Glutamatergic neuron (in vitro differentiated cells): ENCODE measurements at places on chromosomes 6 and 20.

DNA sequence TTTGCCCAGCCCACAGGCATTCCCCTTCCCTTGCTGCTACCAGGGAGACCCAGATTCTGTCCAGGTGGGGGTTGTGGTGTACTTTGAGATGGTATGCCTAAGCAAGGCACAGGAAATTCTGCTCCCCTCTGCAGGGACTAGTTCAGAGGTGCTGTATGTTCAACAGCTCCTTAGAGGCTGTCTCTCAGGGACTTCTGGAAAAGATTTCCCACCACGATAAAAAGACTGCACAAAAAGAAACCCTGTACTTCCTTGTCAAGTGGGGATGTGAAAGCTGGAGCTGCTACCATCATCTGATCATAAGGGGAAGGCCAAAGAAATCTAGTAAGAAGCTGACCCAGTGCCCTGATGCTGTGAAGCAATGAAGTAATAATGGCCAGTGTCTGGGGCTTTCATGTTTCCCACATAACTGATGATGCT lies 51.5 kb upstream of the SMIM29 start:
- no peak for DNase-seq
- H3K4me1 ChIP-seq = no peaks in the 10 kb centered on the region
- no peaks in the 10 kb centered on the region for H3K36me3 ChIP-seq
- no peak overlapping the region for H3K4me3 ChIP-seq
- peaks cover 2% of the 10 kb centered on the region for H3K27me3 ChIP-seq
- no peak overlapping the region for H3K27ac ChIP-seq

- peaks cover 19% of the 10 kb centered on the region for H3K27me3 ChIP-seq
- H3K4me1 ChIP-seq = peaks cover 5% of the 10 kb centered on the region
- H3K27ac ChIP-seq = no peak overlapping the region
- DNase-seq = no peak
These were observed 22.2 kb downstream of the C20orf203 start for GRCh38 chr20:32651537-32651936.

DNA sequence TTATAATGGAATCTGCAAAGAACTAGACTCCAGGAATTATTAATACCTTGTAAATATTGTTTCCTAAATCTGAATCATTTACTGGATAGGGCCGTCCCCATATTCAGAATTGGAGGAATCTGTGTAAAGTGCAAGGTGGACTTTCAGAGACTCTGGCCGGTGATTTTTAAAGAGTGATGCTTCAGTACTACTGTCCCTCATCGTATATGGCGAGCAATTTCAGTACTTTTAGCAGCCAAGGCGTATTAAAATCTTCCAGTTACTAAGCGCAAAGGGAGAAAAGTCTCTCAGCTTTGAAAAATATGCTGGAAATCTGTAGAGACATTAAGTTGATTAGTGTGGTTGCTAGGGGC lies 483 bp downstream of the SMIM26 start:
- no peaks in the 10 kb centered on the region for H3K36me3 ChIP-seq
- DNase-seq = no peak
- peak overlapping the region; percentile 93 for H3K4me3 ChIP-seq
- H3K4me1 ChIP-seq = peaks cover 4% of the 10 kb centered on the region
- peak overlapping the region; percentile 38 for H3K27ac ChIP-seq

DNA sequence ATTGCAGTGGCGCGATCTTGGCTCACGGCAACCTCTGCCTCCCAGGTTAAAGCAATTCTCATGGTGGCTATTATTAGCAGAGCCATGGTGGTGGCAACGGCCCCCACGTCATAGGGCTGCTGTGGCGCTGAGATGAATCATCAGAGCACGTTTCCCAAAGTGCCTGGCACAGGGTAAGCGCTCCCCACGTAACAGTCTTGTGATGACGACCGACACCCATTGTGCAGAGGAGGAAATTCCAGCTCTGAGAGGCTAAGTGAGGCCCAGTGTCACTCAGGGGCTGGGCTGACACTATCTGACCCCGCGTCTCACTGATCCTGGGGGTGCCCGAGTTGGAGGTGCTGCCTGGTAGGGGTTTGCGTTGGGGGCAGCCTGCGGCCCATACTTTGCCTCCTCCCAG lies 16.2 kb downstream of the SUN5 start:
- no peak overlapping the region for H3K27ac ChIP-seq
- H3K27me3 ChIP-seq = no peaks in the 10 kb centered on the region
- no peak for DNase-seq
- peaks cover 2% of the 10 kb centered on the region for H3K4me1 ChIP-seq

- no peaks in the 10 kb centered on the region for H3K4me1 ChIP-seq
- no peak overlapping the region for H3K27ac ChIP-seq
- H3K4me3 ChIP-seq = no peak overlapping the region
- no peak for DNase-seq
These were observed 6.0 kb downstream of the ZC3H12D start for GRCh38 chr6:149478631-149479314.

- no peak overlapping the region for H3K27ac ChIP-seq
- DNase-seq = no peak
- peaks cover 10% of the 10 kb centered on the region for H3K4me1 ChIP-seq
- no peak overlapping the region for H3K4me3 ChIP-seq
These were observed 12.1 kb downstream of the APMAP start for GRCh38 chr20:24980291-24981053.

GRCh38 chr6:148203970-148204369 lies 138.7 kb upstream of the SASH1 start:
- DNase-seq = no peak
- peaks cover 3% of the 10 kb centered on the region for H3K27me3 ChIP-seq
- no peak overlapping the region for H3K27ac ChIP-seq
- peaks cover 2% of the 10 kb centered on the region for H3K4me1 ChIP-seq
- no peaks in the 10 kb centered on the region for H3K36me3 ChIP-seq

DNA sequence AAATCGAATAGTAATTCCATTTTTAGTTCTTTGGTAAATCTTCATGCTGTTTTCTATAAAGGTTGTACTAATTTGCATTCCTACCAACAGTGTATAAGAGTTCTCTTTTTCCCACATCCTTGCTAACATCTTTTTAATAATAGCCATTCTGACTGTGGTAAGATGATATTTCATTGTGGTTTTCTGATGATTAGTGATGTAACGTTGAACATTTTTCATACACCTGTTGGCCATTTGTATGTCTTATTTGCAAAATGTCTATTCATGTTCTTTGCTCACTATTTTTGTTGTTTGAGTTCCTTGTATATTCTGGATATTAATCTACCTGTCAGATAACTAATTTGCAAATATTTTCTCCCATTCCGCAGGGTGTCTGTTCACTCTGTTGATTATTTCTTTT lies 64.5 kb downstream of the LIN28B start:
- no peaks in the 10 kb centered on the region for H3K27me3 ChIP-seq
- no peak for DNase-seq
- no peak overlapping the region for H3K4me3 ChIP-seq
